ENCODE measurements at places on chromosomes 5 and 9.

DNA sequence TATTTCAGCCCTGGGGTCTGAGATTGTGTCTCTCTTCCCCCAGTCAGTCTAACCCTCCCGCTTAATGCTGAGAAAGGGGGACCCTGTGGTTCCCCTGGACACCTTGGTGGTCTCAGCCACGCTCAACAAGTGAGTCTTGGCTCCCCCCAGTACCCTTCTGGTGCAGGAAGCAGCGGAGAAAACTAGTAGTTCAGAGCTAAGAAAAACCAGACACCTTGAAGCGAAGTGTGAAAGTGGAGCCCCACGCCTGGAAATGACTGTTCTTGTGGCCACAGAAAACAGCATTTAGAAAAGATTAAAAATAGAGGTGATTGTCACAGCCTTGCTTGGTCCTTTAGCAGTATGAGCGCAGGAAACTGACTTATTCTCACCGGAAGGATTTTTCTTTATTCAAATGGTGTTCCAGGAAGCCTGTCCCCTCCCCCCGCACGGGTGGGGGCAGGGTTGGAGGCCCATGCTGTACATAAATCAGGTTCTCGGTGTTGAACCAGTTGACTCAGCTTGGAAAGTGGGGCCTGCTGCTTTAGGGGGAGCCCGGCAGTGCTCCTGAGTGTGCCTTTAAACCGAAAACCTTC, 8.1 kb downstream of the ARPC5L start:
- DNase-seq, result peak; percentile 92

DNA sequence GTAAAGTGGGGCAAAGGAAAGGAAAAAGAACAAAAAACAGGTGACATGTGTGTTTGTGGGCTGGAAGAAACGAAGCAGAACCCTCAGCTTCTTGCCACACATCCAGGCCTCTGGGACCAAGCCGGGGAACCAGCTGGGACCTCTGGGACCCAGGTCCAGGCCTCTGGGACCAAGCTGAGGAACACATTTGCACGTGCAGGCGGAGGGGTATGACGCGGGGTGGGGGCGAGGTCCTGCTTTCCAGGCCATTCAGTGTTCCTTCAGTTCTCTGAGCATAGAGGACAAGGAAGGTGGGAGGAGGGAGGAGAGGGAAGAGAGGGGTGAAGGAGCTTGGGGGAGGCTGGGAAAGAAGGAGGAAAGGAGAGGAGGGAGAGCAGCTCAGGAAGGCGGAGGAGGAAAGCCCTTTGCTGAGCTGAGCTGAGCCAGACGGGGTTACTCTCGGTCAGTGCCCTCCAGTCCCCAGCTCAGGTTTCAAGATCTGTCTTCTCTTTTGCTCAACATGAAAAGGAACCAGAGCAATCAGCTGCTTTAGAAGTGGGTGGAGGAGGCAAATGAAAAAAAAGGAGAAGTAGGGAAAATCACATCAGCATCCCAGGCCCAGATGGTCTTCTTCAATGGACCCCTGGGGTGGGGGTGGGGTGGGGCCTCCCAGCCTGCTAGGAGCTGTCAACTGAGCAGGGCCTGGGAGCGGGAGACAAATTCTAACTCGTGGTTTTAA, 59.1 kb downstream of the ABCA1 start:
- no peak for DNase-seq

- peak; percentile 82 for DNase-seq
Measured at GRCh38 chr5:169637085-169637548, at the start of gene DOCK2. DOCK2 (plus strand) TSS chr5:169637275; CDS start chr5:169637327, 52 bp downstream.

- no peak for DNase-seq
Measured at GRCh38 chr5:50927953-50928352, 261.5 kb downstream of the PARP8 start.

DNA sequence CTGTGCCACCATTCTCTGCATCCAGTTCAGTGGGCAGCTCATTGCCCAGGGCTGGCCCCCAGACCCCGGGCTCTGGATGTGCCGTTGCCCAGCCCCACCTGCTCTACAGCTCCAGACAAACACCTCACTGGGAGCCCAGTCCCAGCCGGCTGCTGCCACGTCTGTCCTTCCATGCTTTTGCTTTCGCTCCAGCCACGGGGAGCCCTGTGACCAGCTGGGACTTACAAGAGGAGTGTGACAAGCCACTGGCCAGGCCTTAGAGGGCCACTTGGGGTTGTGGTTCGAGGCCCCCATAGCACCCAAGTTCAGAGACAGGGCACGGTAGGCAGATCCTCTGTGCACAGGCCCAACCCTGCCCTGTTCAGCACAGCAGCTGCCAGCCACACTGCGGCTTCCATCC, 142.0 kb downstream of the ADAMTS2 start:
- no peak for DNase-seq

DNA sequence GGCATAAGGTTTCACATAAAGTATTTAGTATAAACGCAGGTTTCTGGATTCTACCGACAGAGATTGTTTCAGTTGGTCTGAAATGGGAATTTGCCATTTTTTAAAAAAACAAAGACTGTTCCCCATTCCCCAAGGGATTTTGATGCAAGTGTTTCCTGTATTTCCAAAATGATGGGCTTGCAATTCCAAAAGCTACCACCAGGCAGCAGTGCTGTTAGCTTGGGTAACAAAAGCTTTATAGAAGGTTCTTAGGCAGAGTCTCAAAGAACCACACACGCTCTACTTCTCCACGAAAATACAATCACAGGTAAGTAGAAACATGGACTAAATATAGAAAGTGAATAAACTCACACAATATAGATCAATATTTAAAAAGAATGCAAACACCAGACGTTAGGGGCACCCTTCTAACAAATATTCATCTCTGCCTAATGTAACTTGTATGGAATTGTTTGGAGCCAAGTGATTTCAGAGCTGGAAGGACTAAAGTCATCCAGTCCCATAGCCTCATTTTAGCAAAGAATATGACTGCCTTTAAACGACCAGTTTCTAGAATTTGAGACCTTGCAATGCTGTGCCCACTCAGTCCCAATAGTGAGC, 154.3 kb downstream of the SPOCK1 start:
- DNase-seq, result peak; percentile 24

DNA sequence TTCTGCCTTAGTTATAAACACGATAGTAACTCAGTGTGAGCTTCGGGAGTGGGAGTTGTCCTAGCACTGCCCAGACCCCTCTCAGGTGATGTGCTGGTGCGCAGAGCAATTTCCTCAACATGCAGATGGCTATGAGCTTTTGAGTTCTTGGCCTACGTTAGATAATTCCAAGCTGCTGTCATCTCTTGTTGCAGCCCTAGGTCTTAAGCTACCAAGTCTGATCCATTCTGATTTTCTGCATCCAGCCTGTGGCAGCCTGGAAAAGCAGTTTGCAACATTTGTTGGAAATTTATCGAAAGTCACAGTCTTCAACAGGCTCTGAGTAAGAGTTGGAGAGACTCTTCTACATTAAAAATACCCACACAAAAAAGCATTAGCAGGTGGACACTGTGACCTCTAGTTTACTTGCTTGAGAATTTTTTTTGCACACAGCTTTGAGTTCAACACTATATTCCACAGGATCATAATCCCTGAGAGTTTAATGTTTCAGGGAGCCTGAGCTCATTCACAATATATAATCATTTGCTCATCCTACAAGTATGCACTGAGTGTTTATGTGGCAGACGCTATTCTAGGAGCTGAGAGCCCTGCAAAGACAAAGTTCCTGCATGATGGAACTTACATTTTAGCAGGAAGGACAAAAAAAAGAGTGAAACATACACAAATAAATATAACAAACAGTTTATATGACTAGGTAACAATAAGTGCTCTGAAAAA, 91.6 kb downstream of the UBE2QL1 start:
- DNase-seq, result no peak

DNA sequence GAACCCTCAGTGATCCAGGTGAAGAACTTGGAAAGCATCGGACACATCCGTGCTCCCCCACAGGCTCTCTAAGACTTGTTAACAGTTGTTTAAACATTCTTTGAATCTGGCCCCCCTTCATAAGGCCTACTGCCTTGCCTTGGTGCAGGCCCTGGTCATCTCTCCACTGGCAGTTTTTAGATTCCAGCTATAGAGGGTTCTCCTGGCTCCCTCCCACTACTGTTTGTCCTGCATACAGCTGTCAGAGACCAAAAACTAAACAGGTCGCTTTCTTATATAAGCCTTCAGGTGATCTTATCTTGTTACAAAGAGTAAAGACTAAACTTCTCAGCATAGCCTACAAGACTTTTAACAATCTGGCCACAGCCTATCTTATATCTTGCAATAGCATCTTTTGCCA, 32.3 kb downstream of the NRG2 start:
- no peak for DNase-seq

DNA sequence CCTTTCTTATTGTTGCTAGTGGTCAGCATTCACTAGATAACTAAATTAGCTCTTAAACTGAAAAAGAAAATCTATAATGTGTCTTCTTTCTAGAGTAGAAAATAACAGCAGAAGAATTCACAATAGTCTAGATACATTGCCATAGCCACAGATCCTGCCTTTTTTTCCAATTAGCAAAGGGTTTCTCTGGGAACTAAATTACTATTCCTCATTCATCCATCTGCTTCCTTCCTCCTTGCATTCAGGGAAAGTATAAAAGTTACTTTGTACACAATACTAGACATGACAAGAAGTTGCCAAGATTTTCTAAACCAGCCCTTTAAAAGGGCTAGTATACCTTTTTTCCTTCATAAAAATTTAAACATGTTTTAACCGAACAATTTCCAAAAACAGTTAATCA, 21.2 kb upstream of the WDR41 start:
- DNase-seq, result no peak

- DNase-seq, result no peak
Measured at GRCh38 chr5:177980743-177981151, 15.3 kb downstream of the PROP1 start.

DNA sequence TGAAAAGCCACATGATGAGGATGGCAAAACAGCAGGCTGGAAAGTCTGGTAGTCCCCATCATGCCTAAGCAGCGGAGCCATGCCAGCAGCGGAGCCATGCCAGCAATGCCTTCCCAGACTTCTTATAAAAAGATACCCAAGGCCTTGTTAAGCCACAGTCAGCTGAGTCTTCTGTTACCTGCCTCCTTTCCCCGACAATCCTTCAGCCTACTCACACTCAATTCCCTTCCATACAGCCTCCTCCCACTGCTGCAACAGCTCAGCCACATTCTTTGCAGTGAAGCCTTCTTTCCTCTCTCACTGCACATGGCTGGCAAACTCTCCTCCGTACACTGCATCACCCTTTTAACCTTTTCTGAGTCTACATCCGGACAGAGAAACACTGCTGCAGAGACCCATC, 114.9 kb downstream of the AUH start:
- DNase-seq, result no peak

DNA sequence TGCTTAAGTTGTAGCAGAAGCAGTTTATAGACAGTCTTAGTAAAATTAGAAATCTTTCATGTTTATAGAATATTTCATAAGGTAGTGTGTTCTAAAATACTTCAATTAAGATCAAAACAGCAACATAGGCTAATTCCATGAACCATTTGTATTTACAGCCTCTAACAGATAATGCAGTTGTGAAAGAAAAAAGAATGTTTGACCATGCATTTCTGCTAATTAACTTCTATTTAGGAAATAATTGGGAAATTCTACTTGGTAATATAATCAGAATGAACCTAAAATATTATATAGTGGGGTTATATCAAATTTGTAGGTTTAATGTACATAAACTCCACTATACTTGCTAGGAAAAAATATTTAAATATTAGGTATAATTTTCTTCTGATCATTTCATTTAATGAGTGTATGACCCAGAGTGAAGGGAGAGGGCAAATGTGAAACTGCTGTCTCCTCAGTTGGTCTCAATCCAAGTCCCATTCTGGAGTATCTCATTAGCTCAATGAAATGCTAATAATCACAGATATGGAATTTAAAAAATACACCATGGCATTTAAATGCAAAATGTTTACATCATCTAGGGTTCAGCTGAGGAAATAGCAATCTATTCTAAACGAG, 34.9 kb downstream of the ALDH1A1 start:
- no peak for DNase-seq

- DNase-seq, result peak; percentile 53
Measured at GRCh38 chr5:171907725-171908343, 98.6 kb downstream of the FBXW11 start.

- DNase-seq, result no peak
Measured at GRCh38 chr5:140568443-140569063, 3.9 kb downstream of the SLC35A4 start.

DNA sequence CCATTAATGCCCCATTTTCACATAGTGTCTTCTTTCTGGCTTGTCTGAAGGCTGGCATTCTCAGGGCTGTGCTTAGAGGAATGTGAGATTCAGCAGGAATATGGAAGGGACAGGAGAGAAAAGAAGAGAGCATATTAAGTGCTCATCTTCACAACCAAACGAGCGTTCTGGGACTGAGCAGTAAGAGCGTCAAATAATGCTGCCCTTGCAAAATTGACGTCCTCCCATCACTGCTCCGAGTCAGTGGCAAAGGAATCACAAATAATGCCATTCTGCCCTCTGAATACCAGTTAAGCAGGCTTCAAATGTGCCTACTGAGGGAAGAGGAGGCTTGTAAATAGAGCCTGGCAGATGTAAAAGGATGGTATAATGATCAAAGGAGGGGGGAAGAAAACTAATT, 351.2 kb downstream of the EBF1 start:
- DNase-seq, result no peak

GRCh38 chr5:179731791-179732411, 721 bp upstream of the MAML1 start:
- peak; percentile 28 for DNase-seq

GRCh38 chr9:115008536-115009270, 78.3 kb upstream of the TNFSF8 start:
- DNase-seq, result peak; percentile 56

DNA sequence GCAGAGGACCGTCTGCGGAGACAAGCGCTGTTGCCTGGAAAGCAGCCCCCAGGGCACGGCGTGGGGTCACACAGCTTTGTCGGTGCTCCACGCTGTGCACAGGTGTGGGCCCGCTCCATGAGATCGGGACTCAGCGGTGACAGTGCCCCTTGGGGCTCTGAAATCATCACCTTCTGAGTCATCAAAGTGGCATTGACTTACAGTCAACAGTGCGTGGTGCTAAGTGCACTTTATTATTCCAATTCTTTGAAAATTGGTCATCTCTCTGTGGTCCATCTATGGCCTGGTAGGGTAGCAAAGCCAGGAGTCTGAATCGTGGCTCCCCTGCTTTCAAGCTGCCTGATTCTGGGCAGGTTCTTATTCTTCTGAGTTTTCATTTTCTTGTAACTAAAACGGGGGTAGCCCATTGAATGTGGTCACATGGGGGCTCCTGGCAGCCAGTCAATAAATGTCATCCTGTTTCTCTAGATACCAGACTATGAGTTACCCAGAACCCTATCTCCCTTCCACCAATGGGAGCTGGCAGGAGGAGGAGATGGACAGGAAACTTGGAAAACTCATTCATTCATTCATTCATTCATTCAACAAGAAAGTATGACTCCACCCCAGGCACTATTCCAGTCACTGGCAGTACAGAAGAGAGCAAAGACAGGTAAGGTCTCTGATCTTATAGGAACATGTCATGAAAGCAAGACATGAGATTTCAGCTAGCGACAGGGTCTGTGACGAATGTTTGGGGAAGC, 20.3 kb upstream of the UNC5A start:
- no peak for DNase-seq

GRCh38 chr5:1152771-1153282, 41.0 kb upstream of the SLC12A7 start:
- no peak for DNase-seq

GRCh38 chr5:36305571-36306326, 4.0 kb upstream of the RANBP3L start:
- DNase-seq, result peak; percentile 24

GRCh38 chr9:127644943-127645342, 32.9 kb downstream of the STXBP1 start:
- DNase-seq, result no peak
